ENCODE measurements at places on chromosomes 7 and 10. TPM values are rescaled to one million over a fixed set of nuclear protein-coding genes. Genes with fewer than 3 reads are reported as not detected.

DNA sequence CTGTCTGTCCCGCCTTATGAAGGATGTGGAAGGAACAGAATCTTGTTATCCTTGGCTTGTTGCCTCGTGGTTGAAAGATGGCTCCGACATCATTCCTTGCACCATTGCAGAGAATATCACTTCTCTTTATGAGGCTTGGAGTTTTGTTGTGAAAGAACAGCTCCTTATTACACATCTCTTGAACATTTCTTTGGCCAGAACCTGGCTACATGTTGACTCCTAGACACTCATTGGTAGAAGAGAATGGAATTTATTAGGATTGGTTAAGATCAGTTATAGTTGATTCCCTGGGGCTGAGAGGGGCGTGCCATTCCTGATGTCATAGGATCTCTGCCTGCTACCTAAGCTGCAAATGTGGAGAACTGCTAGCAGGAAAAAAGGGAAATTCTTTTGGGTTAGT lies 180.5 kb upstream of the CTBP2 start:
- no peaks in the 10 kb centered on the region for H3K4me1 ChIP-seq
- no peak overlapping the region for H3K4me3 ChIP-seq
- H3K36me3 ChIP-seq: no peaks in the 10 kb centered on the region
- H3K27ac ChIP-seq: no peak overlapping the region

COA1 gene
- 26.6 TPM for polyA plus RNA-seq

C7orf57 gene
- 0.22 TPM for polyA plus RNA-seq

- H3K36me3 ChIP-seq: peaks cover 3% of the 10 kb centered on the region
- peaks cover 6% of the 10 kb centered on the region for H3K4me1 ChIP-seq
- no peaks in the 10 kb centered on the region for H3K27me3 ChIP-seq
- H3K27ac ChIP-seq: no peak overlapping the region
- no peak overlapping the region for H3K4me3 ChIP-seq
Measured at GRCh38 chr7:98200364-98200763, 10.9 kb upstream of the BHLHA15 start.

DNA sequence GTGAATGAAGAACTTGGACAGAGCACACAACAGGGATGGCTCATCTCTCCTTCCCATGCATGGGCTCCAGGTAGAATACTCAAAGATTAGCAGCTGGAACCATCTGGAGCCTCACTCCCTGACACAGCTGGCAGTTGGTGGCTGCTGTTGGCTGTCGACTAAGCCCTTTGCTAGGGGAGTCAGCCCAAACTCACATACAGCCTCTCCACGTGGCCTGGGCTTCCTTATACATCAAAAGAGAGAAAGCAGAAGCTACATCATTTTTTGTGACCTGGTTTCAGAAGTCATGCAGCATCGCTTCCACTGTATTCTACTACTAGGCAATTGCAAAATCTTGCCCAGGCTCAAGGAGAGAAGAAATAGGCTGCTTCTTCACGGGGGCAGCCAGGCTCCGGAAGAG lies 24.4 kb downstream of the ASNS start:
- H3K36me3 ChIP-seq: no peaks in the 10 kb centered on the region
- DNase-seq: no peak
- no peak overlapping the region for H3K27ac ChIP-seq
- no peaks in the 10 kb centered on the region for H3K4me1 ChIP-seq
- H3K27me3 ChIP-seq: no peaks in the 10 kb centered on the region

- no peaks in the 10 kb centered on the region for H3K27me3 ChIP-seq
- H3K36me3 ChIP-seq: peaks cover 29% of the 10 kb centered on the region
- H3K4me3 ChIP-seq: no peak overlapping the region
Measured at GRCh38 chr10:93445978-93446720, 36.0 kb downstream of the MYOF start.

All from keratinocyte (primary cell).